Activated naive CD8-positive, alpha-beta T cell treated with anti-CD3 and anti-CD28 coated beads, Interleukin-2, amount 50 U/mL, for 24 hours (primary cell): ENCODE measurements at places on chromosomes 6 and 20.
A peak's percentile ranks its signal among the peaks of the same experiment; 100 is the strongest.

GRCh38 chr6:26389349-26389894, 6.5 kb downstream of the BTN2A2 start:
- no peak for DNase-seq
- peaks cover 27% of the 10 kb centered on the region for H3K4me1 ChIP-seq
- H3K4me3 ChIP-seq, result no peak overlapping the region
- H3K36me3 ChIP-seq, result peaks cover 28% of the 10 kb centered on the region
- H3K27ac ChIP-seq, result no peak overlapping the region

DNA sequence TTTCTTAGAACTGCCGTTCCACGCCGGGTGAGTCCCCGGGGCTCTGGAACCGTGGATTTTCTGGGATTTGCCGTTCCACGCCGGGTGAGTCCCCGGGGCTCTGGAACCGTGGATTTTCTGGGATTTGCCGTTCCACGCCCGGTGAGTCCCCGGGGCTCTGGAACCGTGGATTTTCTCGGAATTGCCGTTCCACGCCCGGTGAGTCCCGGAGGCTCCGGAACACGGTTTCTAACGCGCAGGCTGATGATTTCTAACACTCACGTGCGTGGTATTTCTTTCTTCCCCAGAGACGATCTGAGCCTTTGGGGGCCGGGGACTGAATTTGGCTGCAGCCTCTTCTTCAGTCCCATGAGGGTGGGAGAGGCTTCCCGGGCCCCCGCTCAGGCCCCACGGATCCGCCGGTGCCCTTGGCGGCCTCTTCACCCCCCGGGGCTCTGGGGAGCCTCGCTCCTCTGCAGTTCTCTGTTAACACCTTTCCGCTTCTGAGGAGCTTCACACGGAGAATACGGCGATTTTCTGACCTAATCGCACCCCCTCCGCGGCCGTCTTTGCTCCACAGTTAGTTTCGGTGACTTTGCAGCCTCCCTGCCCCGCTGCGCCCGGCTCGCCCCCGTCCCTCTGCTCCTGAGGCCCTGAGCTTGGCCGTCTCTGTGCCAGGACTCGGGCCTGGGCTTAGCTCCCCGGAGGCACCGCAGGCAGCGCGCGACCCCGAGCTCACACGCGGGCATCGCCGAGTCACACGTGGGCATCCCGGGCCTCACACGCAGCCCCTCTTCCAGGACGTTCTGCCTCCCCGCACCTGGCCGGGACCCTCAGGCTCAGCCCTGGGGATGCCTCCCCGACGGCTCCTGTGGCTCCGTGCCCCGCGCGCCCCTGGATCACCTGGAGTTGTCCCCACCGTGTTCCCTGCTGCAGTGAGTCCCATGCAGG, 7.2 kb upstream of the KIF25 start:
- H3K36me3 ChIP-seq, result no peaks in the 10 kb centered on the region
- peaks cover 1% of the 10 kb centered on the region for H3K27me3 ChIP-seq
- H3K4me3 ChIP-seq, result no peak overlapping the region
- H3K4me1 ChIP-seq, result no peaks in the 10 kb centered on the region
- DNase-seq, result no peak

DNA sequence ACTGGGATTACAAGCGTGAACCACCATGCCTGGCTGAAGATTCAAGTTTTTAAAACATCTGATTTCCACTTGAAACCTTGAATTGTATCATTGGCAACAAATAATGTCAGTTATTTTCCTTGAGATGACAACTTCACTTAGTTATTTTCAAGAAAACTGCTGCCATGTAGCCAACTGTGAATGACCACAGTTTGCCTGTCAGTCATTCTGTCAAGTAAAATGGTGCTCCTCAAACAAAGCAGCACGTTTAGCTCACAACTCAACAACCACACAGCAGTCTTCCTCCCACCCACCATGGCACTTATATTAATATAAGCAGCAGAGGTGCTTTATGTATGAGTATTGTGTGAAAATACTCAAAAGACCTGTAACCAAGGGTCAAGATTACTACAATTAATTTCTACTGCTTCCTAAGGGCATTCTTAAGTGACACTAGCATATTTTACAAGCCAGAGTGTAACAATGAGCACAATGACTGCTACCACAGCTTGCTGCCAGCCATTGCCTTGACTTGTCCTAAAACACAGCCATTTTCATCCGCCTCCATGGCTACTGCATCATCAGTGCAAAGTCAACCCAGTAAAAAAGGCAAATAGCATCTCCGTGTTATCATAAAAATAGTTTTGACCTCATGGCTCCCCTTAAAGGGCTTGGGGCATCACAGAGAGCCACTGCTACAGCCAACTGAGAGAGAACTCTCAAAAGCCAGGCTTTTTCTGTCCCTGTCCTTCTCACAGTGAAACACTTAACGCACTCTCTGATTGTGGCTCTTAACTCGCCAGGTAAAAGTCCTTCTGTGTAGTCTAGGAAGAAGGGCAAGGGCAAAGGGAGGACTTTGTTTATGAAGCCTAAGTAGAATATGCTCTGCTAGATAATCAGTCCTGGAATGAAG, 96.4 kb upstream of the TAB2 start:
- peaks cover 43% of the 10 kb centered on the region for H3K4me1 ChIP-seq
- DNase-seq, result no peak
- H3K27ac ChIP-seq, result no peak overlapping the region
- peaks cover 2% of the 10 kb centered on the region for H3K36me3 ChIP-seq
- no peak overlapping the region for H3K4me3 ChIP-seq

DNA sequence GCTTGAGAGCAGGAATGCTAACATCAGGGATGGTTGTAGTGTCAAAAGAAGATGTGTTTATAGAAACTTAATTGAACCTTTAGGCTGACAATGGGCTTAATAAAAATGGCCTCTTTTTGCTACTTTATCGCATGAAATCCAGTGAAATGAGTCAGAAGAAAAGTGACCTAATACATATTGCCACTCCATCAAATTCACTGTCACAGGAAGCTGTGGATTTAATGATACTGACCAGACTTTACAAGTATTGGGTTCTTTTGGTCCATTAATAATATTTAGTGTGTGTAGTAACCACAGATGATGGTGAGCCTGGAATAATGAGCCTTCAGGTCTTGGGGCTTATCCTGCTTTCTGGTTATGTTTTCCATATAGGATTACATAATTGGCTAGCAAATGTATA, 231.8 kb upstream of the GMDS start:
- H3K4me1 ChIP-seq, result no peaks in the 10 kb centered on the region
- H3K4me3 ChIP-seq, result no peak overlapping the region
- no peak for DNase-seq
- no peaks in the 10 kb centered on the region for H3K36me3 ChIP-seq
- no peak overlapping the region for H3K27ac ChIP-seq

GRCh38 chr20:37317994-37318640, 27.8 kb upstream of the SRC start:
- H3K4me3 ChIP-seq, result no peak overlapping the region
- no peaks in the 10 kb centered on the region for H3K27me3 ChIP-seq
- no peak for DNase-seq
- peaks cover 30% of the 10 kb centered on the region for H3K4me1 ChIP-seq
- H3K27ac ChIP-seq, result peak overlapping the region; percentile 44
- H3K36me3 ChIP-seq, result peaks cover 7% of the 10 kb centered on the region

DNA sequence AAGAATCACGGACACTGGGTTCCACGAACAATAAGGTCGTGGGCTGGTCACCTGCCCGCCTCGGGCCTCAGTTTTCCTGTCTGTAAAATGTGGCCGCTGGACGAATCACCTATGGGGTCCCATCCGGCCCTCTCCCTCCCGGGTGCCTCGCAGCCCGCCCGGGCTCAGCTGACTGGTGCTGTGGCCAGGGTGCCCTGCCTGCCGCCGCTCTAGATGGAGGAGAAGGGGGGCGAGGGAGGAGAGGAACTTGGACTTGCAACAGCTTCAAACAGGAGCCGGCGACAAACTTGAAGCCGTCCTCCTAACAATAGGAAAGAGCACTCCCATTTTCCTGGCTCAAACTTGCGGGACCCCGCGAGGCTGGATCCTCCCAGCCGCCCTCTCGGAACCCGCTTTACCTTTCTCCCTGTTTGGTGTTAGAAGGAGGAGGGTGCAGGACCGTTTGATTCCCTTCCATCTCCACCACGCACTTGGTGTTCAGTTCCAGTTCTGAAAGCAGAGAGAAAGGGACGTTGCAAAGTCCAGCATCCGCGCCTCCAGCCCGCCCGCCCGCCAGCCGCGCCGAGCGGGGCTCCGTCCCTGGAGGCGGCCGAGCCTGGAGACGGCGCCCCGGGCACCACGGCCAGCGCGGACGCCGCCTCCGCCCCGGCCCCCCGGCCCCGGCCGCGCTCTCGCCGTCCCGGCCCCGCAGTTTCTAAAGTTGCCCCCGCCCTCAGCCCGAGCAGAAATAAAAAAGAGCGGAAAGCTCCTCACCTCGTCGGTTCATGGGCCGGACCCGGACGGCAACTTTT, 584 bp downstream of the KIF13A start:
- no peak overlapping the region for H3K27ac ChIP-seq
- peaks cover 21% of the 10 kb centered on the region for H3K4me1 ChIP-seq
- DNase-seq, result peak; percentile 14
- H3K4me3 ChIP-seq, result peak overlapping the region; percentile 57
- H3K36me3 ChIP-seq, result no peaks in the 10 kb centered on the region

- no peak for DNase-seq
- no peak overlapping the region for H3K27ac ChIP-seq
- H3K36me3 ChIP-seq, result peaks cover 17% of the 10 kb centered on the region
These were observed 33.5 kb downstream of the ZBTB2 start for GRCh38 chr6:151357758-151358436.

DNA sequence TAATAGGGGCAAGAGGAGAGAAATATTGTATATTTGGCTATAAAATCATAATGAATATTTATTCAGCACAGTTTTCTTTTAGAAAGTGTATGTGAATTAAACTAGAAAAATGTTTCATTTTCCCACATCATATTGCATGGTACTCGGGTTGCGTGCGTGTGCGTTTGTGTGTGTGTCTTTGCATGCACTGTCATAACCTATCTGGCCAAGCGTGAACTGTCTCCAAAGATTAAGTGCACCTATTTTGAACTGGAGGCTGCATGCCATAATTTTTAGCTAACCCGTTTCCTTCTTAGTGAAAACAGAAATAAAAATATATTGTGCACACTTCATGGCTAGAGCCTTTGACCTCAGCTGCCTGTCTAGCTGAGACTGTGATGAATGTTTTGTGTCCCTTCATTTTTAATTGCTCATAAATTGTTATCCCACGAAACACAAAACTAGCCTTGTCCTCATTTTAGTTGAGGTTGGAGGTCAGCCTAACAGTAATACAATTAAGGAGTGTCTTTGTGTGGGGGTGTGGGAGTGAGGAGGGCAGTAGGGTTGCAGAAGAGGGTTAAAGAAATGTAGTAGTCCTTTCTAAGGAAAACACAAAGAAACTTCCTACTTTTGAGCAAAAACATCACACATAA, 336.1 kb upstream of the POU3F2 start:
- H3K27ac ChIP-seq, result no peak overlapping the region
- H3K4me3 ChIP-seq, result no peak overlapping the region

- no peak overlapping the region for H3K27ac ChIP-seq
- H3K36me3 ChIP-seq, result peaks cover 2% of the 10 kb centered on the region
- H3K4me1 ChIP-seq, result peaks cover 14% of the 10 kb centered on the region
- peaks cover 18% of the 10 kb centered on the region for H3K27me3 ChIP-seq
- DNase-seq, result no peak
These were observed 16.1 kb downstream of the SLC17A9 start for GRCh38 chr20:62968378-62969178.

- H3K4me1 ChIP-seq, result no peaks in the 10 kb centered on the region
- H3K27ac ChIP-seq, result no peak overlapping the region
- no peak overlapping the region for H3K4me3 ChIP-seq
- DNase-seq, result no peak
- no peaks in the 10 kb centered on the region for H3K27me3 ChIP-seq
These were observed 94.2 kb upstream of the MYL9 start for GRCh38 chr20:36447101-36447500.

- H3K27me3 ChIP-seq, result peaks cover 2% of the 10 kb centered on the region
- DNase-seq, result no peak
- no peak overlapping the region for H3K4me3 ChIP-seq
- no peaks in the 10 kb centered on the region for H3K4me1 ChIP-seq
- H3K36me3 ChIP-seq, result no peaks in the 10 kb centered on the region
These were observed 38.5 kb downstream of the SIM1 start for GRCh38 chr6:100426241-100426640.

GRCh38 chr6:132843316-132844035, 29.1 kb downstream of the RPS12 start:
- DNase-seq, result no peak
- no peaks in the 10 kb centered on the region for H3K4me1 ChIP-seq
- H3K27ac ChIP-seq, result no peak overlapping the region
- peaks cover 6% of the 10 kb centered on the region for H3K27me3 ChIP-seq

GRCh38 chr6:47743744-47744143, 38.1 kb upstream of the OPN5 start:
- no peak overlapping the region for H3K4me3 ChIP-seq
- H3K27ac ChIP-seq, result no peak overlapping the region
- DNase-seq, result no peak
- H3K36me3 ChIP-seq, result no peaks in the 10 kb centered on the region

- peaks cover 61% of the 10 kb centered on the region for H3K4me1 ChIP-seq
- DNase-seq, result no peak
- no peak overlapping the region for H3K27ac ChIP-seq
- no peaks in the 10 kb centered on the region for H3K27me3 ChIP-seq
- H3K36me3 ChIP-seq, result no peaks in the 10 kb centered on the region
These were observed 23.9 kb downstream of the QKI start for GRCh38 chr6:163438298-163438939.

DNA sequence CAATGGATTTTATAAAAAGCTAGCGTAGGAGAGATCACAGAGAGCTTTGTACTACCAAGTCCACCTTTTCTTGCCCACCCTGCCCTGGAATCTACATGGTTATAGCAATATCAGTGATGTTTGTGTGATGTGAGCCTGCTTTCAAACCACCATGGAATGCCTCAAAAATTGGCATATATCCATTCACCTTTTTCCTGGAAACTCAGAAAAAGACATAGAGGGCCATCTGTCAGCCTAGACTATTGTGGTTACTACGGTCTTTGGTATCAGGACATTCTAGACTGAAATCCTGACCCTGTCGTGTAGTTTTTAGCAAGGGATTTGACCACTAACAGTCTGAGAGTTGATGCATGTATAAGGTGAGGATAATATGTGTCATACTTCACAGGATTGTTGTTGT, 239.6 kb downstream of the GRIK2 start:
- H3K27me3 ChIP-seq, result no peaks in the 10 kb centered on the region
- H3K27ac ChIP-seq, result no peak overlapping the region
- H3K4me1 ChIP-seq, result no peaks in the 10 kb centered on the region
- no peaks in the 10 kb centered on the region for H3K36me3 ChIP-seq

- H3K4me1 ChIP-seq, result peaks cover 6% of the 10 kb centered on the region
- no peaks in the 10 kb centered on the region for H3K36me3 ChIP-seq
- no peak for DNase-seq
- H3K27me3 ChIP-seq, result peaks cover 17% of the 10 kb centered on the region
- peak overlapping the region; percentile 76 for H3K4me3 ChIP-seq
These were observed 1.2 kb downstream of the DNMT3B start for GRCh38 chr20:32763202-32764004.
